T-helper 22 cell (primary cell): ENCODE measurements at places on chromosomes 3 and 15.

GRCh38 chr15:39595338-39596221 is 14.7 kb downstream of the THBS1 start:
- no peak for DNase-seq

- DNase-seq: no peak
Observed at GRCh38 chr15:81398910-81399551, 25.0 kb upstream of the TMC3 start.

GRCh38 chr15:38401106-38401505 is 52.8 kb upstream of the FAM98B start:
- DNase-seq: no peak

DNA sequence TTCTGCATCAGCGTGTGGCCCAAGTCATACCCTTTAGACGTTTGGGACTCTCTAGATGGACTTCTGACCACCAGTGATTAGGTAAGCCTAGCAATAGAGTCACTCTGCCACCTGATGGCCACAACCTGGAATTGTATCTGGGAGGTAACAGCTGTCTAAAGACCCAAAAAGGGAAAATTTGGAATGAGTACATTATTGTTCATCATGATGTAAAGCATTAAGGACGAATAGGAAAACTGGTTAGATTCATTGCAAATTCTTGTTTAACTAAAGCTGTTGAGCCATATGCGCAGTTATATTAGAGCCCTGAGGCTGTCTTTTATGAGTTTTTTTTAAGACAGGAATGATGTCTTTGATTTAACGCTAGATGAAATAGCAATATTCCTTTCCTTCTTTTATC is 63.6 kb downstream of the FAM81A start:
- DNase-seq: no peak

DNA sequence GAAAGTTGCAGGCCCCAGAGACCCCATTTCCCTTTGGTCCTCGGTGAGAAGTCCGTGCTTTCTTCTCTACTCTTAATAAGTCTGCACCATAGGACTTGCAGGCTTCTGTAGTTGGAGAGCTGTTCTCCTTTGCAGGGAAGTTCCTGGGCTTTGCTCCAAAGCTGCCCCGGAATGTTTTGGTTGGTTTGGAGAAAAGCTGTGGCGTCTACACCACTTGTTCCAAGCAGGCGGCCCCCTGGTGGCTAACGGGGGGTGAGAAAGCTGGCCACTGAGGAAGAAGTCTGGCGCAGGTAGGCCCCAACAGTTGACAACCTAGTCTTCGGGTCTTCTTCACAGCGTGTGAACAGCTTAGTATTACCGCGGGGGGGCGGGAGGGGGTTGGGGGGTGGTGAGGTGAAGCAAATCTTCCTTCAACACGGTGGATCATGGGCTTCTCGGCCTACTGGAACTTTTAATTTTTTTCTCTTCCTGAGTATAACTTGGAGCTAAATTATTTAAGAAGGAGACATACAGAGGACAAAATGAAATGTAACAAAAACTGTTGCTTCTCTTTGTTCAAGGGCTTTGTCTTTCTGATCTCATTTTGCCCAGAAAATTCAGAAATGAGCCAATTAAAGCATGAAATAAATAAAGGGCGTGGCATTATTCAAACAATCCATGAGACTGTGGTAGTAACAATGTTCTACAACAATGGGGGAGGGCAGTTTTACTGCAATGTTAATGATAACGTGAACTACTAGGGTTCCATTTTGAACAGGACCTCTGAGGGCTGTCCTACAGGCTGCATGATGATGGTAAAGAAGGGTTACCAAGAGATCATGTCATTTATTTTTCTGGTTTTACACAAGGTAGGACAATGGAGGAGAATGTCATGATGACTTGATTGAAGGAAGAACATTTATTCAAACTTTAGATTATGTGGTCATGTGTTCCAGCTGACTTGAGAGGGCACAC is 2.2 kb upstream of the THRB start:
- DNase-seq: no peak

GRCh38 chr3:72912532-72912931 is 24.7 kb downstream of the GXYLT2 start:
- DNase-seq: no peak
